Stromal cell of bone marrow (primary cell): ENCODE measurements at places on chromosomes 3 and 15.

DNA sequence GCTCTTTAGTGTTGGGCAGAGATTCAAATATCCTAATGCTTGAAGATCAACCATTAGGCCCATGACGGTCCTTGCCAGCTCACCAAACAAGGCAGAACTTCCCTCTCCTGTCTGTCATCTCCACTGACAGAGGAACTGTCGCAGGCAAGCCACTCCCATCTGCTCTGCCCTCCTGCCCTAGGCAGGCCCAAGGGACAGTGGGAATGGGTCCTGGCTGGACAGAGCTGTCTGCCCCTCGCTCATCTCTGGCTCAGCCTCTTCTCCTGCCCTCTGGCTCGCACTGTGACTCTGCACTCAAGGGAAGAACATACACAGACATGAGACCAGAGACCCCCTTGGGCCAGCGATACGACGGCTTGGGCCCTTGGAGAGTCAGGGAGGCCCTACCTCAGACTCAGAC lies 7.6 kb upstream of the MUSTN1 start:
- DNase-seq, result no peak

GRCh38 chr3:43418601-43419272 lies 132.4 kb downstream of the SNRK start:
- no peak for DNase-seq

DNA sequence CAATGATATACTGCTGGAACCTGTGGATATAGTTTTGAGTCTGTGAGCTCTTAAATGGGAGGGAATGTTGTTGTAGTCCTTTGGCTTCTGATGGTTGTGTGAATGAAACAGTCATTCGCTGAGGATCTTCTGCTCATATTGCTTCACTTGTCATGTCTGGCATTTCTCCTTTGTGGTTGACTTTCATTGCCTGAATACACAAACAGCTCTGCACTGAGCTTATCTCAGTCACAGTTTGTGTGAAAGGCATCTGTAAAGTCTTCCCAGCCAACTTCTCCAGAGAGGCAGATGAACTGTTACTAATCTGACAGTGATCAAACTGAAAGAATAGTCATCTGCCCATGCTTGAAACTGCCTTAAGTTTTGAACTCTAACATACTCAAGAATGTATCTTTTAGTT lies 59.8 kb downstream of the TMED3 start:
- peak; percentile 31 for DNase-seq

DNA sequence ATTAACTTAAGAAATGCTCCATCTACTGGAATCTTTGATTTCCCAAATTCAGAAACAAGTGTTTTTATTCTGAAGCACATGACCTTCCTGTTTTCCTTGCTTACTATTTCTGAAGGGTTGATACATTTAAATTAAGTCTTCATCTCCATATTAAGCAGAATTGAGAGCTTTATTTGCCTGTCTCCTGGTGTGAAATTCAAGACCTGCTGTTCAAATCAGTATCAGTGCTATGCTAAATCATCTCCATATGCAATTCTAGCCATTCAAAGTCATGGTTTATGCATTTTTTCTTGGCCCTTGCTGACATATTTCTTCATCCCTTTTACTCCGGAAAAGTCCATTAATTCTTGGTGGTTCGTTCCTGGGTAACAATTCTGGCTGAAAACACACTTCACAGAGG lies 195.4 kb downstream of the ATP8B4 start:
- DNase-seq, result no peak

DNA sequence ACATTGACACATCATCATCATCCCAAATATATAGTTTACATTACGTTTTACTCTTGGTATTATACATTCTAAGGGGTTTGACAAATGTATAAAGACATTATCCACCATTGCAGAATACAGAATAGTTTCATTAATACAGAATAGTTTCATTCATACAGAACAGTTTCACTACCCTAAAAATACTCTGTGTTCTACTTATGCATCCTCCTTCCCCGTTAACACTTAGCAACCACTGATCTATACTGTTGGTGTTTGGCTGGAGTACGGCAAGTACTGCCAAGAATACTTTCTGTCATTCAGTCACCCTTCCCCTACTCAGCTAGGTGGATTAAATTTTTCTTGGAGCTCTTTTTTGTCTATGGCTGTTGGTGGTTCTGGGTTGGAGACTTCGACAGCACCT lies 33.4 kb downstream of the LEKR1 start:
- DNase-seq, result no peak
